ENCODE measurements at places on chromosomes 6 and 20.

GRCh38 chr6:22673474-22673873 is 104.1 kb downstream of the HDGFL1 start:
- no peak for DNase-seq

GRCh38 chr6:71079677-71080076 is 122.8 kb upstream of the B3GAT2 start:
- DNase-seq: no peak

DNA sequence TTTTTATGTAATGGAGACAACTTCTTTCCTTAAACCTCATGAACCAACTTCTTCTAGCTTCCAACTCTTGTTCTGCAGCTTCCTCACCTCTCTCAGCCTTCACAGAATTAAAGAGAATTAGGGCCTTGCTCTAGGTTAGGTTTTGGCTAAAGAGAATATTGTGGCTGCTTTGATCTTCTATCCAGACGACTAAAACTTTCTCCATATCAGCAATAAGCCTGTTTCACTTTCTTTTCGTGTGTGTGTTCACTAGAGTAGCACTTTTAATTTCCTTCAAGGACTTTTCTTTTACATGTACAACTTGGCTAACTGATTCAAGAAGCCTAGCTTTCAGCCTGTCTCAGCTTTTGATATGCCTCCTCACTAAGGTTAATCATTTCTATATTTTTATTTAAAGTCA is 596.1 kb upstream of the NRSN1 start:
- no peak for DNase-seq

GRCh38 chr6:119535332-119535731 is 185.8 kb upstream of the MAN1A1 start:
- DNase-seq: no peak

GRCh38 chr6:111952274-111952673 is 79.0 kb upstream of the FYN start:
- no peak for DNase-seq

DNA sequence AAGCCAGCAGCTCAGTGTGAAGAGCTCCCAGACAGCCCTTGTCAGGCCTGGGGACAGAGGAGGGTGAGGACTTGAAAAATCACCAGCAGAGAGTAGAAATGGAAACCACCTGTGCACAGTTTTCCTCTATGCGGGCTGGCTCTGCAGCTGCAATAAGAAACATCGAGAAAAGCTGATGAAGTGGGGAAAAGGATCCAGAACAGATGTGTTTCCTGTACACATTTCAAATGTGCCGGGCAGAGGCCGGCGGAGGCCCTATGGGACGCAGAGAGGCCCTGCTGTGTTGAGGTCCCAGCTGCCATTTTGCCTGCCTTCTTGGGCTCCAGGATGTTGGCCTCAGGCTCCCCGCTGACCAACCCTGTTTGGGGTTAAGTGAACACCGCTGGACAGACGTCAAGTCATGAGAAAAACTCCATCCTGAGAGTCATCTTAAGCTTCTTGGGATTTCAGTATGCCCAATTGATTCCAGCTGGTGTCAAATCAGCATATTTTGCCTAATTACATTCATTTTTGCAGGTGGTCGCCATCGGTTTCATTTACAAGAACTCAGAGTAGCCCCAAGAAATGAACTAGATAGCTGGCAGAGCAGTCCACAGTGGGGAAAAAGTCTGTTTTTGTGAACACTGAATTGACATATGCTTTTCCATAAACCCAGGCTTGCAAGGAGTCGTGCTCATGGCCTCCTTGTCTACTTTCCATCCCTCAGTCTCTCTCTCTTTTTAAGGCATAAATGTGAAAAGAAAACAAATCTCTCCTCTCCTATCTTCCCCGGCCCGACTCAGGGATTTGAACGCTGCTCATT is 150.4 kb upstream of the PHACTR3 start:
- no peak for DNase-seq
